ENCODE measurements at places on chromosomes 6 and 20.
A peak's percentile ranks its signal among the peaks of the same experiment; 100 is the strongest.

DNA sequence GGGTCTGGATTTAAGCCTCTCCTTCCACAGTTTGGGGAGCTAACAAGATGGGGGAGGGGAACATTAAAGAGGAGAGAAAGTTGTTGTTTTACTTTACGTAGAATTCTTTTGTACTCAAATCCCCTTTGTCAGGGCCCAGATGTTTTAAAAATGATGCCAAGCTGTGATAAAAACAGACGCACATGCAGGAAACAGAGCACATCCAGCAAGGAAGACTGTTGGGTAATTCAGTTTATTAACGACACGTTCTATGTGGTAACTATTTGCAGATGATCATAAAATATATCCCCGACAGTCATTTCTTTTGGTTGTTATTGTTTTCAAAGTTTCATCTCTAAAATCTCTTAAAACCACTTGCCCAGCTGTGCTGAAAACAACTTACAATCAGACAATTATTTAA lies 307.0 kb upstream of the PRDM1 start:
- DNase-seq = no peak

- DNase-seq = no peak
Observed at GRCh38 chr6:36029464-36029863, 1.9 kb downstream of the MAPK14 start.

DNA sequence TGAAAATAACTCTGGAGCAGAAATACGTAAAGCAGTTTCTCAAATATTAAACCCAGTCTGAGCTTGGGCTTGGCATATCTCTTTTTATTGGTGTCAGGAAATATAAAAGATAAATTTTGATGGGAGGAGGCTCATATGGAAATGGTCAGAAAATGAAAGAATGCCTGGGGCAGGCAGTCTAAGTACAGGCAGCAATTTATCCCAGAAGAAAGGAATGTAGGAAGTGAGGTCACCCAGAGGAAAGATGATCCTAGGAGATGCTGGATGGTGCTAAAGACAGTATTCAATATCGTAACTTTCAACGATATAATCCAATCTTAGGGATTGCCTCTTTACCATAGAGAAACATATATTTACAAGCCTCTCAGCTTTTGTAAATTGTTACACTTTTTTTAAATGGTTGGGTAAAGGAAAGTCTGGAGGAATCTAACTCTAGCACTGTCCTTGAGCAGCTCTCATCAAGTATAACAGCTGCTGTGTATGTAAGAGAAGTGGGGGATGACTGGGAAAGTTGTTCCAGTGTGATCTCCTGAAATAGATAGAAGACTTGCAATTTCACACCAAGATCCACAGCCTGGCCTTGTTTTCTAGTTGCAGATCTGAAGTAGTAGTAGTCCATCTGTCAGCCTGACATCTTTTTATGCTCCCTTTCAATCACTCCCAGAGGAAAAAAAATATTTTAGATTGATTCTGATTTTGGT lies 256.9 kb upstream of the SASH1 start:
- no peak for DNase-seq

GRCh38 chr6:153787341-153787606 lies 251.8 kb upstream of the OPRM1 start:
- DNase-seq = no peak

DNA sequence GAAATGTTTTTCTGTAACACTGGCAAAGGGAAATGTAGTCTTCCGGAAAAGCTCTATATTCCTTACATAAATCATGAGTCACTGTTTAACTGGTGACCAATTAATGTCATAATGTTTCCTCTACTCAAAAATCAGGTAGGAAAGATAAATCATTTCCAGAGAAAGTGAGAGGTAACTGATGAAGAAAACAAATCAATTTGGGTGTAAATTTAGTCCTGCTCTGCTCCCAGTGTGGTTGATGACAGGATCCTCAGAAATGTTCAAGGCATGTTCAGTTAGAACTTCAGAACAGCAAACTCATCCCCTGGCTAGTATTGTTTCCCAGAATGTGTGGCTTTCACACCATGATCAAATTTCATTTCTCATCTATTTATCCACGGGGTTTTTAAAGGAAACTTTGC lies 38.8 kb upstream of the SPACA1 start:
- DNase-seq = no peak

GRCh38 chr6:159152041-159152440 lies 17.2 kb upstream of the FNDC1 start:
- DNase-seq = no peak

DNA sequence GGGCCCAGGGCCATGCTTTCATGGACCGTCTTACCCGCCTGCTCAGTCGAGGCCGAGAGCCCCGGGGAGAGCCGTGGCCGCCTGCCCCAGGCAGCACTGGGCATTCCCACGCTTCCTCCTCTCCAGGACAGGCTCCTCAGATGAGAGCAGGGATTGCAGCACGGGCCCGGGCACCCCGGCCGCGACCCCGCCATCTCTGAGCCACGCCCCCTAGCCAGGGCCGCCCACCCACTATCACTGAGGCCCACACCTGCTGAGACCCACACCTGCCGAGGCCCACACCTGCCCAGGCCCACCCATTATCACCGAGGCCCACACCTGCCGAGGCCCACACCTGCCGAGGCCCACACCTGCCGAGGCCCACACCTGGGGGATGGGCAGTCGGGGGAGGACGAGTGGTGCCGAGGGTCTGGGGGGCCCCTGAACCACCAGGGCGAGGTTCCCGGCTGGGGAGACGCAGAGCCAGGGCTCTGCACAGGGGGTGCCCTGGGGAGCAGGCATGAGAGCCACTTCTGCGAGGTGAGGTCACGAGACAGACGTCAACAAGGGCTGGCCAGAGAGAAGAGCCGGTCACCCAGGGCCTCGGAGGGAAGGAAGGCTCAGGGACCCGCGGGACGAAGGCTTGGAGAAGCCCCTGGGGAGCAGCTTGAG lies 235.6 kb downstream of the ERMARD start:
- peak; percentile 57 for DNase-seq

- peak; percentile 80 for DNase-seq
Observed at GRCh38 chr20:32484958-32485769, 100.0 kb downstream of the NOL4L start.

GRCh38 chr6:16174416-16175078 lies 45.7 kb downstream of the MYLIP start:
- DNase-seq = no peak

DNA sequence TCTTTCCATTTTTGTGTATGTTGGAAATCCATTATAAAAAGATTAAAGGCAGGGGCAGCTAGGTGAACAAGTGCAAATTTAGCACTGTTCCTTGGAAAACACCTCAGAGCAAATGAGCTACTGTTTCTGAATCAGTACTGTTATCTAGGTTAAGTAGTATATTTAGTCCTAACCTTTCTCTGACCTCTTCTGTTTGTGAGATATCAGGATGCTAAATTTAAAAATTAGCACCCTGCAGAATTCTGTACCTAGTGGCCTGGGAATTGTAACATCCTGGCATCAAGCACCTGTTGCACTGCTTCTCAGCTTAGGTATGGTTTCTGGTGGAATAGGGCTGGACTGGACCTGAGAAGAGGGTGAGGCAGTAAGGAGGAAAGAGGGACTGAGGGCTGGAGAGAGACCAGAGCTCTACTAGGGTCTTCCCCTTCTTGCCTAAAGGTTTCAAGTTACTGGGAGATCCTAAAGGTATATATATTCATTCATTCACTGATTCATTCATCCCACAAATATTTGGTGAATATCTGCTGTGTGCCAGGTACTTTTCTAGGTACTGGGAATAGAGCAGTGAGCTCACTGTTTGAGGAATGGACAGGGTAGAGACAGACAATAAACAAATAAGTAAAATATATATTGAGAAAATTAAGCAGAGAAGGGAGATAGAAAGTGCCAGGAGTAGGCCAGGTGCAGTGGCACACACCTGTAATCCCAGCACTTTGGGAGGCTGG lies 5.2 kb downstream of the ZNF76 start:
- no peak for DNase-seq

DNA sequence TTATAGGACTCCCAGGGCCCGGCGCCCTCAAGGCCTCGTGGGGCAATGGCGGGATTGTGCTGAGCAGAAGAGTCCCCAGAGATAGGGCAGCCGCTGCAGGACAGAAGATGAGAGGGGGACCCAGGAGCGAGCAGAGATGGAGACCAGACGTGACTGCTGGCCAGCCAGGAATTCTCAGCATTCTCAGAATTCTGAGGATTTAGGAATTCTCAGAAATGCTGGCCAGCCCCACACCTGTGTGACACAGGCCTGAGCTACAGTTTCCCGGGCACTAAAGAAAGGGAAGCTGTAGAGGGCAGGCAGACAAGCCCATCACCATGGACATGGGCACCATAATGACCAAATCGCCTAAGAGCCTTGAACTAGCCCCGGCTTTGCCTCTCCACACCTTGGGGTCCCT lies 186.2 kb upstream of the CDH4 start:
- no peak for DNase-seq

DNA sequence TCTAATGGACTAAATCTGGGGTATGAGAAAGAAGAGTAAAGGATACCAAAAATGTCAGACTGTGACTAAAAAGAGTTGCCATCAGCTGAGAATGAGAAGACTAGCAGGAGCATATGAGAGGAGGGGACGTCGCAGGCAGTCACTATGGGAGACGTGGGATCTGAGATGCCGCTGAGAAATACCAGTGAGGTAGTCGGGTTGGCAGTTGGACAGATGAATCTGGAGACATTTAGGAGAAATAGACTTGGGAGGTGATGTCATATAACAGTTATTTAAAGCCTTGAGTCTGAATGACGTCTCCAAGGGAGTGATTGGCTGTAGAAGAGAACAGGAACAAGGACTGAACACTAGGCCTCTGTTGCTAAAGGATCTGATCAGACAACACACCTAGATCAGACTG lies 51.5 kb upstream of the TRIM26 start:
- DNase-seq = no peak

All from upper lobe of right lung (tissue), 1 donor.